ENCODE measurements at places on chromosomes 12 and 14.

GRCh38 chr12:4435537-4435936 is 10.1 kb downstream of the FGF6 start:
- DNase-seq, result no peak

DNA sequence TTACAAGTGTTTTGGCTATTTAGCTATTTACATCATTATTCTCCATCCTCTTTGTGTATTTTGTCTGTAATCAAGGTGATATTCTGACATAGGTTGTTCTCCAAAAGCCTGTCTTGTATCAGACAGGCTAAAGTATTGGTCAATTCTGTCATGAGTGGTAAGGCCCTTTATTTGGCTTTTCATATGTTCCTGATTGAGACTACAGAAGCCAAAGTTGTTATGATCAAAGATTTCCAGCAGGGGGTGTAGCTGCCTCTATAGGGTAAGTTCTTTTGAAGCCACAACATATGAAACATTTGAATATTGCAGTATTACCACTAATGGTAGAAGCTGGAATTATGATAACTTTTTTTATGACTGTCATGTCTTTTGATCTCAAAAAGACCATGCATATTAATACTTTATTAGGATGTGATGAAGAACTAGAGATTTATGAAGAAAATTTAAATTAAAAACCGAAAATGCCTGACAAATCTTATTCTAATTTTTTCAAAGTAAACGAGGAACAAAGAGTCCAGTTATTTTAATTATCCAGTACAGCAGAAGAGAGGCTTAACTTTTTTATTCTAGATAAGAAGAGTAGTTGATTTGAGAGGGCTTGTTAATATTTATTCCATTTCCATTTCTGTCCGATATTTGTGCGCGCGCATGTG is 3.4 kb upstream of the ARHGAP5 start:
- peak; percentile 38 for DNase-seq

DNA sequence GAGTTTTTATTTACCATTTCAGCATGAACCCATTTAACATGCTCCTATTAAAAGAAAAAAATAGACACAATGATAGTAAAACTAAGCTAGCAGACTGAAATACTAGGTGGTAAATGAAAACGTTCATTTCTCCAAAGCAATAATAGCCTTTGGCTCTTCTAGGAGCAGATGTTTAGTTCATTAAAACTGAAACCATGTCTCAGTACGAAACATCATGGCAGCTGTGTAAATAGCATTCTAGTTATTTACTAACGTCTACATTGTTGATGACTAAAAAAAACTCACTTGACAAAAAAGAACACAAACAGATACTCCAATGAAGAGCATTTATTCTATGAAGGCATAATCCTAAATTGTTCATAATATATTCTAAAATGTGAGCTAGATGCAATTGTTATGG is 17.9 kb downstream of the RECQL start:
- DNase-seq, result no peak

- DNase-seq, result no peak
Observed at GRCh38 chr12:93127582-93128331, 198.7 kb upstream of the EEA1 start.

- DNase-seq, result no peak
Observed at GRCh38 chr14:89509891-89510290, 92.9 kb upstream of the FOXN3 start.

GRCh38 chr12:31306866-31307265 is 19.1 kb downstream of the SINHCAF start:
- no peak for DNase-seq

- no peak for DNase-seq
Observed at GRCh38 chr14:93059260-93059659, 56.5 kb downstream of the ITPK1 start.

- no peak for DNase-seq
Observed at GRCh38 chr14:85079842-85080730, 449.9 kb upstream of the FLRT2 start.

- no peak for DNase-seq
Observed at GRCh38 chr12:92421701-92422100, 276.1 kb upstream of the BTG1 start.

- no peak for DNase-seq
Observed at GRCh38 chr14:61615743-61616523, 79.4 kb upstream of the HIF1A start.

GRCh38 chr14:103279142-103280025 is 54.7 kb upstream of the EIF5 start:
- no peak for DNase-seq

GRCh38 chr12:124347805-124348658 is 53.1 kb downstream of the RFLNA start:
- DNase-seq, result peak; percentile 21

- no peak for DNase-seq
Observed at GRCh38 chr14:89466484-89466883, 49.5 kb upstream of the FOXN3 start.

DNA sequence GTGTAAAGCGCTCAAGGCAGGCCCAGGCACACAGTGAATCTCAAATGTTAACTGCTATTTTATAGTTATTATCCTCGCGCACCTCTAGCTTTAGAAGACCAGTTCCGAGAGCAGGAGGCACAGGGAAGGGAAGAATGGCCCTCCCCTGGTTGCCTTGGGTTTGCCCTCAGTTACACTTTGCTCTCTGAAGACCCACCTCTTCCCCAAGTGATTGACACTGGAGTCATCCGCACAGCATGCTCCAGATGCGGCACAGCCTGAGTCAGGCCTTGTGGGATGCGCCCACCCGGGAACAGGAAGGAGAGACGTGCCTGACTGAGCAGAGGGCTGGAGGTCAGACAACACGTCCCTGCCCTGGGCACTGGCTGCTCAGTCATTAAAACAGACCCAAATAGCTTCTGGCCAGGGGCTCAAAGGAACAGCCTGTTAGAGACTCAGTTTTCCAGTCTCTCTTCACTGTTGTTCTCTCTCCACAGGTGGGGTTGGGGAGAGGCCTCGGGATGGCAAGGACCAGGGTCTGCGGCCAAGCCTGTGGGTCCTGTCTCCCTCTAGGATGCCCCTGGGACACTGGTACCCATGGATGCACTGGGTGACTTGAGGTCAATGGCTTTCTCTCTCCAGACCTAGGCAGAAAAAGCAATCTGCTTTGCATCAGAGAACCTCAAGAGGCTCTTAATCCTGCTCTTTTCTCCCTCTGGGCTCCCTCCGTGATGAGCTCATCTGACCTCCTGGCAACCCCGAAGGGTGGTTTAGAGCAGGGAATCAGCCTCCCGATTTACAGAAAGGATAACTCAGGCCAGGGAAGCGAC is 13.6 kb upstream of the MLXIP start:
- DNase-seq, result no peak

- DNase-seq, result no peak
Observed at GRCh38 chr14:52950898-52951680, at the start of gene FERMT2. Gene FERMT2, minus strand, starts transcription at chr14:52951050. Its CDS starts 482 bp downstream, at chr14:52950568.

DNA sequence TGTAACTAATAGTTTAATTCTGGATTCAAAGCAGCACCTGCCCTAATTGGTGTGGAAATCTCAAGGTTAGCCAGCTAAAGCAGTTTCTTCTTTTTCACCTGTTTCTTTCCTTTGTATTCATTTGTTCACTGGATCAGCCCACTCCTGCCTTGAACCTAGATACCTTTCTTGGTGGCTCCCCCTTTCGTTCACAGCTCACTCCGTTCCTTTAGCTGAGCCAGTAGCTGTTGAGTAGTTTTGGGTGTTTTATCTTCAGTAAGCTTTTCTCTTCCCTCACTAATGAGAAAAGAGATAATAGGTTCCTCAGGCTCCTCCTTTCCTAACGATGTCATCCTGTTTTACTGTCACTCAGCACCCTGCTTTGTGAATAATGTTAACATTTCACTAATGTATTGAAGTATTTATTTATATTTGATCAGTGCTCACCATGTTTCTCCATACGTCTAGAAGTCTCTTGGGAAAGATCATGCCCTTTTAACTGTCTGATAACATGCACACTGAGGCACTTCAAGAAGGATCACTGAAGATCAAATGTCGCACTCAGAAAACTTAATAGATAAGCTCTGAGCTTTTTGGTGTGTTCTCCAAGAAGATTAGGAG is 121.1 kb downstream of the TGFB3 start:
- DNase-seq, result no peak

DNA sequence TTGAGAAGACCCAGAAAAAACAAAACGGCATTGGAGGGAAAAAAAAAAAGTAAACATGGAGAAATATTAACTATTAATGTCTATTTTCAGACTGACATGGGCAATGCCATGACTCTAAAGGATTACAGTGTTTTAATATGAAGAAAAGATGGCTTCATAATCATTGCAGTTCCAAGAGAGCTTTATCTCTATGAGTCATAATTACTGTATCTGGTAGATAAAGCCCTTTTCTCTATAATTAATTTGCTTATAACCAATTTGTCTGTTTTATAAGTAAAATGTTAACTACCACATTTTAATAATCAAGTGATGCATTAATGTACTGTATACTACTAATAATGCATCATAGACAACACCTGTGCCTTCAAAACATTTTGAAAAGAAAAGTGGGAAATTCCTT is 59.7 kb downstream of the CLIP1 start:
- no peak for DNase-seq

DNA sequence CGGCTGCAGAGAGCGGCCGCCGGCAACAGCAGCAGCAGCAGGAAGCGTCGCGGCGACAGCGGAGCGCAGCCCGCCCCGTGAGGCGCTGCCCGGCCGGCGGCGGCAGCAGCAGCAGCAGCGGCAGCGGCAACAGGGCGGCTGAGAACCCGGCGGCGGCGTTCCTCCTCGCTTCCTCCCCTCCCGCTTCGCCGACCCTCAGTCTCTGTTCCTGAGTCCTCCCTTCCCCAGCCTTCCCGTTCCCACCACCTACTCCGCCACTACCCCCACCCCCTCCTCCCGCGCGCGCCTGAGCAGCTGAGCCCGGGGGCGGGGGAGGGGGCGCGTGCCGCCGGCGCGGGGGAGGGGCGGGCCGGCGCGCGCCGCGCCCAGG is 310 bp downstream of the BICDL1 start:
- DNase-seq, result peak; percentile 44

Measured in activated CD4-positive, alpha-beta T cell treated with anti-CD3 and anti-CD28 coated beads, Interleukin-2, amount 50 U/mL, for 4 hours (primary cell).